Fibroblast of skin of left quadriceps (primary cell): ENCODE measurements at places on chromosomes 7 and 10.
A peak's percentile ranks its signal among the peaks of the same experiment; 100 is the strongest.

DNA sequence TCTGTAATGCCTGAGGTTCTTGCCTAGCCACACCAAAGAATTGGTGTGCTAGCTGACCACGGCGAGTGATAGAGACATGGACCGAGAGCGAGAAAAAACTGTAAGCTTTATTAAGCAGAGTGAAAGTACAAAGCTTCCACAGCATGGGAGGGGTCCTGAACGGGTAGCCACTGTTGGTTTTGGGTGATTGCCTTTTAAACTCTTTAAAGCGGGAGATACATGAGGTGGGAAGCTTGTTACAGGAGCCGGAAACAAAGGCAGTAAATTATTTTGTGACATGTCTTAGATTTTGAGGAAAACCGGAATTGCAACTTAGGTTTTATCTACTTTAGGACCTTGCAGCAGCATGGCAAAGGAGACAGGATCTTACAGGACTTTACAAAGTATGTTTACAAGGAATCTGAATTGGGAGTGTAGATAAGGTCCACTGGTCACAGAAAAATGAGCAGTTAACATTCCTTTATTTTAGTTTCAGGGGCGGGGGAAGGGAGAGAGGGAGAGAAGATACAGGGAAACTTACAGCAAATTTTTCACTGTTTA, 252.7 kb upstream of the MBL2 start:
- no peak for DNase-seq

DNA sequence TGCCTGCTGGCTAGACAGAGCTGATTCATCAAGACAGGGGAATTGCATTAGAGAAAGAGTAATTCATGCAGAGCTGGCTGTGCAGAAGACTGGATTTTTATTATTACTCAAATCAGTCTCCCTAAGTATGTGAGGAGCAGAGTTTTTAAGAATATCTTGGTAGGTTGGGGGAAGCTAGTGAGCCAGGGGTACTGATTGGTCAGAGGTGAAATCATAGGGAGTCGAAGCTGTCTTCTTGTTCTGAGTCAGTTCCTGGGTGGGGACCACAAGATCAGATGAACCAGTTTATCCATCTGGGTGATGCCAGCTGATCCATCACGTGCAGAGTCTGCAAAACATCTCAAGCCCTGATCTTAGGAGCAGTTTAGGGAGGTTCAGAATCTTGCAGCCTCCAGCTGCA, 39.8 kb downstream of the FOXI2 start:
- no peak for DNase-seq

GRCh38 chr10:117442944-117443685, 67.9 kb upstream of the PDZD8 start:
- peak; percentile 83 for DNase-seq

DNA sequence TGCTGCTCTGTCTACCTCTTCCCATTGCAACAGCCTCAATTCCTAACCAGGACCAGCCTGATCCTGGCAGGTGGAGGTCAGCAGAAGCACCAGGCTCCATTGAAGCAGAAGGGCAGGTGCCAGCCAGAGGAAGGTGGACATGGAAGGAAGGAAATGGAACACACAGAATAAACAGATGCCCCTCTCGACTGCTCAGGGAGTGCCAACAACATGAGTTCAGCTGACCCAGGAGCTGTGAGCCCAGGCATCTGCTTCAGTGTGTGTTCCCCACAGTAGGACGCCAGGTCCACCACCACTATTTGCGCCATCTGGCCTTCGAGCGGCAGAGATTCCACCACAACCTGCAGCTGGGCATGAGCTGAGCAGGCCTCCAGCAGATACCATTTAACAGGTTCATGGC, 56.7 kb downstream of the GPAM start:
- no peak for DNase-seq

- DNase-seq = no peak
Measured at GRCh38 chr7:151311294-151311864, 30.2 kb upstream of the NUB1 start.

DNA sequence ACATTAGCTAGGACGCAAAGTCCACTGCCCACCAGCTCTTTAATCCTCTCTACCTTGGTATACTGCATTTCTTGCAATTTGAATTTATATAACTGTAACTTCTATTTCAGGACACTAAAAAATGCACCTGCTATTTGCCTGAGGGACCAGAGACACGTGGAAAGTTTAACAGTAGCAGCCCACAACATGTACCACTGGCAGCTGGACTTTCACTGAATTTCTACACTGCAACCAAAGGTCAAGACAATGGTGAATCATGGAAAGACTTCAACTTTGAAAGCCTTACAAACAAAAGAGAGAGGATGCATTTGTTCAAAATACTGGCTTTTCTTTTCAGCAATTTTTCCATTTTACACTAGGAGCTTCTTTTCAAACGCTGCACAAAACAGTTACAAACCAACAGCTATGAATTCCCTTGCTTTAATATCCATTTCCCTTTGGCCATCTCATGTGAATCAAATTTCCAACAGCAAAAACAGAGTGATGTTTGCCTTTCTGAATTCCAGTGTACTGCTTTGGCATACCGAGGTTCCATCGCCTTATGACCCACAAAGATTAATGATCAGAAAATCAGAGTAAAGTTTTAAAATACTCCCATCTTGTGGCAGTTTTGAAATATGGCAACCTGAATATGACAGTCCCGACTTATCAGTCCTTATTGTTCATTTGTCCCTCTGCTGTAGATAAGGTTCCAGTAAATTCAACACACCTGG, 29.9 kb upstream of the HNRNPH3 start:
- peak; percentile 36 for DNase-seq

- DNase-seq = no peak
Measured at GRCh38 chr10:128895473-128895872, 571.6 kb upstream of the MGMT start.

- DNase-seq = no peak
Measured at GRCh38 chr10:63217120-63217605, 84.0 kb downstream of the NRBF2 start.

DNA sequence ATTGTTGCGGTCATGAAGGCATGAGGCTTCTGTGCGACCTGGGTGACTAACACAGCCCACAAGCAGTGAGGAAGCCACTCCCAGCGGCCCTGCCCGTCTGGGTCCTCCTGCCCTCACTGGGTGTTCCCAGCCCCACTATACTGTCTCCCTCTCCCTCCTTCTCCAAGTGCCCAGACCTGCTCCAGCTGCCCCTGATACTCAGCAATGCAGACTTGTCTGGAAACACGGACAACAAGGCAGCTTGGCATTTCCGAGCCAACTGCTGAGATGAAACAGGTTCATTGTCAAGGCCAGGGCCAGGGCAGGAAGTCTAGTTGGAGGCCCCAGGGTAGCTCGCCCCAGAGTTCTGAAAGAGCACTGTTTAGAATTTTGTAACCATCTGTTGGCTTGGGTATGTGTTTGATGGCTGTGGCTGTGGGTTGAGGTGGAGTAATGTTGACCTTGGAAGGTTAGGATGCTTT, 95.7 kb downstream of the RBM20 start:
- no peak for DNase-seq

DNA sequence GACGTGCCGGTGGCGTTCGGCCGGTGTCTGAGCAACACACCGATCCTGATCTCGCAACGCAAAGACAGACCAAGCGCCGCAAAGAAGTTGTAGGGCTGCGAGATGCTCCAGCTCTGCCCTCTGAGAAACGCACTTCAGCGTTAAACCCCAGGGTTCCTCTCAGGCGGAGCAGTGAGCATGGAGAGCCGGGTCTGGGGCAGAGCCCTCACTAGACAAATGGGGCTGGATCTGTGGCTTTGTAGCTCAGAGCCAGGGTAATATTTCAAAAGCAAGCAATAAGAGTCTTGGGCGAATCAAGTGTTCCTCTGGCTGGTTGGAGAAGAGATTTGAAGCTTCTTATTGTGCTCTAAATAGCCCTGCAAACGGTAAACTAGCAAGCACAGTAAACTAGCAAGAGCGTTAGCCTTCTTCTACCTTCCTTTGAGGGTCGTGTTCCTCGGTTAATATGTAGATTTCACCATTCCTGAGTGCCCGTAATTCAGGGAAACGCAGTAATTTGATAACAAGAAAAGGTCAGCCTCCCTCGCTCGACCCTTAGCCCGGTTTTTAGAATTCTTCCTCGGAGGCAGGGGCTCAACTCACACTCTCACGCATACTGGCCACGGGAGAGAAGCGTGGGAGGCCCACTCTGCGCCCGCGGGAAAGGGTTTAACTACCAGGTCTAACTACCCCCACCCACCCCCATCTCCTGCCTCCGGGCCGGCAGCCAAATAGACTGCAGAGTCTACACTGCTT, 6.7 kb downstream of the SKAP2 start:
- no peak for DNase-seq

DNA sequence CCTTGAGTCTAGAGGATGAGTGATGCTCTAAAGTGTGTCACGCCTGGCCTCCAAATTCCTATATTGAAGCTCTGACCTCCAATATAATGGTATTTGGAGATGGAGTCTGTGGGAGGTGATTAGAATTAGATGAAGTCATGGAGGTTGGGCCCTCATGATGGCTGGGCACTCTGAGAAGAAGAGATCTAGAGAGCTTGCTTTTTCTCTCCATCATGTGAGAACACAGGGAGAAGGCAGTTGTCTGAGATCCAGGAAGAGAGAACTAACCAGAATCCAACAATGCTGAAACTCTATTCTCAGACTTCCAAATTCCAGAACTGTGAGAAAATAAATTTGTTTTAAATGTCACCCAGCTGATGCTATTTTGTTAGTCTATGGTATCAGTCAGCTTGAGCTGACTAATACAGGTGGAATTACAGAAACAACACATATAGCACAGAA, 15.1 kb downstream of the RNF216 start:
- no peak for DNase-seq

DNA sequence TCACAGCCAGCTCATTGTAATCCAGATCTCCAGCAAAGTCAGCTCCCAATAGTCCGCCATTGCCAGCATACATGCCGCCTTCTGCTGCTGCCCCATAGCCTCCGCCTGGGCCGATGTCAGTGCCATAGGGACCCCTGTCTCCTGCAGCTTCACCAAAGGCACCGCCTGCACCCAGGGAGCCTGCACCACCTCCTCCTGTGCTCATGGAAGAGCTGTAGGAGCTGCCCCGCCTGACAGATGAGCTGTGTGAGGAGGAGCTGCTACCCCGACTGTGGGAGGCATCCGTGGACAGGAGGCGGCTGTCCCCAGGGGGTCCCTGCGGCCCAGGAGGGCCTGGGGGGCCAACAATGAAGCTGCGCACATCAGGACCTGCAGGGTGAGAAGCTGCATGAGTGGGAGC, 51.7 kb downstream of the COL17A1 start:
- DNase-seq = no peak

DNA sequence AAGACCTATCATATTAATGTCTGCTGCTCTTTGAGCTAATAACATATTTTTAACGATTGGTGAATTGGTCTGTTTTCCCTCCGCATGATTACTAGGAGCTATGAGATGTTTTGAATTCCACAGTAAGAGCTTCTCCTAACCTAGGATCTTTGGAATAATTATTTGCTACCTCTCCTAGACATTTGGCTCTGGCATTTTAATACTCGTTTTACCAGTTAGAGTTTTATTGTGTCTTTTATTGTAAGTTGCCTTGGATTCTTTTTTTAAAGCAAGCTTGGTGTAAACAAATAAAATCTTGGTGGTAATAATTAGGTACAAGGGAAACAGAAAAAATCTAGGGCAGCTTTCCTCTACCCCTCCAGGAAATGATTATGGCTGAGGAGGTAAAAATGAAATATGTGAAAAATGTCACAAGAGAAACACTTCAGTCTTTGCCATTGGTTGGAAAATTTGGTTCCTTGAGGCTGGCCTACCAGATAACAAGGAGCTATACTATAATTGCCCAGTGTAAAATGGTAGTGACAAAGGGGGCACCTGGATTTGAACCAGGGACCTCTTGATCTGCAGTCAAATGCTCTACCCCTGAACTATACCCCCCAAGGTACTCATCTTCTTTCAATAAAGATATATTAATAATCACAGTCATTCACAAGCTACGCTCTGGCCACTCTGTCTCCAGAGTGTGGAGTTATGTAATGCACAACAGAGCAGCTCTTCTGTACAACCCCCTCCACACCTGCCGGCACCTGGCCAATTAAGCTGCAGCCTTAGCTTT, 85.4 kb downstream of the ZNF777 start:
- no peak for DNase-seq

- no peak for DNase-seq
Measured at GRCh38 chr10:114925587-114926586, 12.1 kb upstream of the TRUB1 start.

GRCh38 chr7:157041514-157042277, 31.2 kb upstream of the MNX1 start:
- no peak for DNase-seq

DNA sequence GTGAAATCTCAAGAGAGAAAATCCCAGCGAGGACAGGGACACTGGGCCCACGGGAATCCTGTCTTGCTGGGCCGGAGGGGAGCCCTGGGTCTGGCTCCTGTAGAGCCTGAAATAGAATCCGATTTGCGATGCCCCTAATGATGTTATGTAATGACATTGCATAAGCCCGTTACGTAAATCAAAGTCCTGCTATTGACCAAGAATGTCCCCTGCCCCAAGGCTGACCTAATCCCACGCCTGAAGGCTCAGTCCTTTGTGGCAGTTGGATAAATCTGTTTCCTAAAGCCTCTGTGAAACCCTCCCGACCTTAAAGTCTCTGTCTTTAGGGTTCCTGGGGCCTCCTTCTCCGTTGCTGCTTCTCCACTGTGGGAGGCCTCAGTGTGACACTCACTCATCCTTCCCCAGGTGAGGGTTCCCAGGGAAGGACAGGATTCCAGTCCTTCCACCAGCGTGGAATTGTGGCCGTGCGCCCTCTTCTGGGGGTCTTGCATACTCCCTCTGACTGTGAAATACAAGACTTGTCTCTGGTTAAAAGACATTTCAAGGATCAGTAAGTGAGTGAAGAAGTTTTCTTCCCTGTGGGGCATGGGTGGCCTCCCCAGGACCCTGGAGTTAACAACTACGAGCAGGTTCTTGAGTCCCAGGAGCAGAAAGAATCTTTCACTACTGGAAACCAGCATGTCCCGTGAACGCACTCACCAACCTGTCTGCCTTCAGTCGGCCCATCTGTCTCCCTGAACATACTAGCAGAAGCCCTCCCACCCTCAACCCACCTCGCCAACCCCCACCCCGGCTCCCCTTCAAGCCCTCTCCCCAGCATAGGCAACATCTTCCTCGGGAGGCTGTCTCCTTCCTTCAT, 19.8 kb downstream of the ZNF467 start:
- no peak for DNase-seq

- no peak for DNase-seq
Measured at GRCh38 chr7:88933285-88933684, 137.7 kb upstream of the TEX47 start.

GRCh38 chr7:126501617-126502016, 751.1 kb downstream of the GRM8 start:
- no peak for DNase-seq

DNA sequence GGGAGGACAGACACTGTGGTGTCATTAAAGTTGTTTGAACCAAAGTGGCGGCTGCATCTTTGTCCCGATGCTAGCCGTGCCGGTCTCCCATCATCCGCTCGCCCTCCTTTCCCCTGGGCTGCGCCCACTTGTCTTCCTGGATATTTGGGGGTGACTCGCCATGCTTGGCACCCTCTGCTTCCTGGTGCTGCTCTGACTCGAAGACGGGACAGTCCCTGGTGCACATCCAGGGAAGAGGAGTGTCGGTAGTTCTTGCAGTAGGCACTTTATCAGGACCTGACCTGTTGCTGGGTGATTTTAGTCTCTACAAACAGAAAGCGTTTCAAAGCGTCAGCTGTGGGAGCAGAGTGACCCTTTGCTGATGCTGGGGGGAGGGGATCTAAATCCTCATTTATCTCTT, 68.3 kb upstream of the DNAJB6 start:
- DNase-seq = no peak
